SJSA1 (cell line): ENCODE measurements at places on chromosomes 1 and 21. TPM values are rescaled to one million over a fixed set of nuclear protein-coding genes. Genes with fewer than 3 reads are reported as not detected.

Gene SYCP1
- total RNA-seq, result not detected in 2 replicates

GRCh38 chr21:41755934-41756773, 10.7 kb downstream of the RIPK4 start:
- H3K27ac ChIP-seq, result no peak overlapping the region
- no peak overlapping the region for H3K4me3 ChIP-seq
- H3K4me1 ChIP-seq, result peaks cover 59% of the 10 kb centered on the region
- no peak for DNase-seq
- H3K27me3 ChIP-seq, result no peaks in the 10 kb centered on the region

DNA sequence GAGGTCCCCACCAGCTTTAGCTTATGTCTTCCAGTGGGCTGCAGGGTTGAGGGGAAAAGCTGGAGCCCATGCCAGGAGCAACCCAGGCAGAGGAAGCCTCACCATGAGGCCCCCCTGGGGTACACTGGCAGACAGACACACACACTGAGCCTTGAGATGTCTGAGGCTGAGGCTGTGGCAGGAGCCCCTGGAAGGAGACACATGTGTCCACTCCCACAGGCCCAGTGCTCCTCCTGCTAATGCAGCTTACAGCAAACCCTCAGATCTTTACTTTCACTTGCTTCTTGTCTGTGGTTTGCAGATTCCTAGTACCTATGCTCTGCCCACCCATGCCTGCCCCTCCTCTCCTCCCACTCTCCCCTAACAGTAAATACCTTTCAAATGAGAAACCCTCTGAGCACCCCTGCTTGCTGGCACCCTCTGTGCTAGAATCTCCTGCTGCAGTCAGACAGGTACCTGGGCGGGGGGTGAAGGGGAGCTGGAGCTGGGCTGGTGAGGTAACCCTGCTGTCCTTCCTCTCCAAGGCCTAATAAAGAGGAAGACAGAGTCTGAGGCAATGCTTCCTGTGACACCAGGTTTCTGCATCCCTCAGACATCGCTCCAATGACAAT, 63.4 kb upstream of the NEK2 start:
- no peaks in the 10 kb centered on the region for H3K36me3 ChIP-seq
- H3K4me1 ChIP-seq, result peaks cover 16% of the 10 kb centered on the region

DNA sequence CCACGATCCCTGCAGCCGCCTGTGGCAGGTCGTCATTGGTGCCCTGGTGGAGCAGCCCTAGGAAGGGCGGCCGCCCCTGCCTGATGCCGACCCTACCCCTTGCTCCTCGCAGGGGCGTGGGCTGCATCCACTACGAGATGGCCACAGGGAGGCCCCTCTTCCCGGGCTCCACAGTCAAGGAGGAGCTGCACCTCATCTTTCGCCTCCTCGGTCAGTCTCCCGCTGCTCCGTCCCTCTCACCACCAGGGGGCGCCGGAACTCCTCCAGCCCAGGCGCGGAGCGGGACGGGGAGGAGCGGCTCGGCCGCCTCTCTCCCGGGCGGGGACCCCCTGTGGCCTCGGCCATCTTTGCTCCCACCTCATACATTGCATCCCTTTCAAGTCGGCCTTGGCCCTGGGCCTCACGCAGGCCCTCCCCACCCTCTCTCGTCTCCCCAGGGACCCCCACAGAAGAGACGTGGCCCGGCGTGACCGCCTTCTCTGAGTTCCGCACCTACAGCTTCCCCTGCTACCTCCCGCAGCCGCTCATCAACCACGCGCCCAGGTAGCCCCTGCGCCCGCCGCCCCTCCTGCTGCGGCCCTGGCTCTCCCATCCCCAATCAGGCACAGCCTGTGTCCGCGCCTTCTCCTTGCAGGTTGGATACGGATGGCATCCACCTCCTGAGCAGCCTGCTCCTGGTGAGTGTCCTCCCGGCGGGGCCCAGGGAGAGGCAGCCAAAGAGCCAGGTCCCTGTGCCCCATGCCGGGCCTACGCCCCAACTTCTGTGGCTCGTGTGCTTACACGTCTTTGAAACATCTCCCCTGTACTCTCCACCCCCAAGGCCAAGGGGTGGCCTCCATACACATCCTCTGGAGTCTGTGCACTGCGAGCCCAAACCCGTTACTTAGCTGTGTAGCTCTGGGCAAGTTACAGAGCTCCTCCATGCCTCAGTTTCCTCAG, 24.7 kb downstream of the CDK18 start:
- DNase-seq, result peak; percentile 57
- no peak overlapping the region for H3K27ac ChIP-seq
- no peak overlapping the region for H3K4me3 ChIP-seq

DNA sequence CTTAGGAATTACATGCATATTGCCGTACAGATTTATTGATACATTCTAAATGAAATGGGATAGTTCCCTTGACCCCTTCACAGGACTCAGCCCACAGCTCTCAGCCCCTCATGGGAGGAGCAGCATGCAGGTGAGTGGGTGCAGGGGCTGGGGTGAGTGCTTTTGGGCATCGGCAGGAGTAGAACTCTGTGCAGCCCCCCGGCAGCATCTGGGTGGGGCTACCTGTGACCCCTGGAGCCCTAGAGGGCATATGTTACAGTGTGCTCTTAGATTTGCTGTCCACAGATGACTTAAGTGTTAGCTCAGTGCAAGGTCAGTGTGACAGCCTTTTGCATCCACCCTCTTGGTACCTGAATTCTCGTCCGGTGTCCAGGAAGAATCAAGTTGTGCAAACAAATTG, 120.3 kb downstream of the GALNT2 start:
- H3K4me3 ChIP-seq, result no peak overlapping the region
- no peaks in the 10 kb centered on the region for H3K27me3 ChIP-seq
- 0 out of 2 replicates have a peak, but pooled peaks cover 6% of the 10 kb centered on the region for H3K36me3 ChIP-seq
- H3K27ac ChIP-seq, result no peak overlapping the region
- H3K4me1 ChIP-seq, result peaks cover 20% of the 10 kb centered on the region

DNA sequence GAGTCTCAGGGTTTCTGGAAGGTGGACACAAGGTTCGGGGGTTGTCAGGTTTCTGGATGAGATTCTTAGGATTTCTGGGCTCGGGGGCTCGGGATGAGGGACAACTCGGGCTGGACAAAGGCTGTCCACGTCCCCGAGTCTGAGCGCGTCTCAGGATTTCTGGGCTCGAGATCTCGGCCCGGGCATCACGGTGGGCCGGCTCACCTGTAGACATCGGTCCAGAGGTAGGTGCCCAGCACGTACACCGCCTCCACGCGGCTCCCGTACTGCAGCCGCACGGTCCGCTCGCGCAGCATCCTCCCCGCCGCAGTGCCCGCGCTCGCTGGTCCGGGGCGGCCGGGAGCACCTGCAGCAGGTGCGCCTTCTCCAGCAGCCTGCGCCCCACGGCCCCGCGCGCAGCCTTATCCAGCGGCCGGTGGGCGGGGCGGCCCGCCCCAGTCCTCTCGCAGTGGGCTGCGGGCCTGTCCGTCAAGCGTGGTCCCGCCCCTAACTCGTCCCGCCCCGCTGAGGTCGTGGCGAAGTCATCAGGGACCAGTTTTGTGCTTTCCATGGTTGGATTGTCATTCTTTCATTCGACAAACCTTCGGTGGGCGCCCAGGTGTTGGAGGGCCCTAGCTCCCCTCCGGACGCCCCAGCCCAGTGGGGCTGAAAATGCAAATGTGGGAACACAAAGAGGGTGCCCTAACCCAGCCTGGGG, at the start of gene PADI2:
TSS of gene PADI2 (minus strand) at position 376 of the 697 bp plus-strand sequence. CDS start at position 296, 80 bp downstream.
- H3K36me3 ChIP-seq, result no peaks in the 10 kb centered on the region
- H3K4me3 ChIP-seq, result no peak within 1 kb of the TSS
- no peaks in the 10 kb centered on the region for H3K27me3 ChIP-seq
- peaks cover 25% of the 10 kb centered on the region for H3K4me1 ChIP-seq
- H3K27ac ChIP-seq, result no peak within 1 kb of the TSS

- H3K27me3 ChIP-seq, result peaks cover 23% of the 10 kb centered on the region
- H3K4me3 ChIP-seq, result no peak overlapping the region
- peak; percentile 14 for DNase-seq
- H3K4me1 ChIP-seq, result no peaks in the 10 kb centered on the region
Measured at GRCh38 chr1:19974822-19975416, 4.5 kb downstream of the PLA2G2A start.

DNA sequence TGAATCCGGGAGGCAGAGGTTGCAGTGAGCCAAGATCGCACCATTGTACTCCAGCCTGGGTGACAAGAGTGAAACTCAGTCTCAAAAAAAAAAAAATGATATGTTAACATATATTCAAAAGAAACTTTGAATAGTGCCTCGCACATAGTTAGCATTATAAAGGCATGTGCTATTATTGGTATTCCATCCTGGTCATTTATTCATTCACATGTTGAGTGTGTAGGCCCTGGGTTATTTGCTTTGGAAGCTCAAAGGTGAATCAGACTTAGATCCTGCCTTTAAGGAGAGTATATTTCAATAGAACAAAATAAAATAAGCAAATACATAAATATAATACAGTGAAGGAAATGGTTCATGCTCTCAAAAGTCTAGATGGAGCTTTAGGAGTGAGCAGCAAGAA, 13.4 kb downstream of the SLC22A15 start:
- H3K36me3 ChIP-seq, result peaks cover 3% of the 10 kb centered on the region; the same call in 1 of the 2 replicates
- H3K27ac ChIP-seq, result no peak overlapping the region
- DNase-seq, result no peak
- H3K4me3 ChIP-seq, result no peak overlapping the region
- H3K4me1 ChIP-seq, result no peaks in the 10 kb centered on the region

- no peaks in the 10 kb centered on the region for H3K36me3 ChIP-seq
- peaks cover 18% of the 10 kb centered on the region for H3K4me1 ChIP-seq
- H3K4me3 ChIP-seq, result no peak overlapping the region
- no peaks in the 10 kb centered on the region for H3K27me3 ChIP-seq
- no peak overlapping the region for H3K27ac ChIP-seq
- DNase-seq, result peak; percentile 28
Measured at GRCh38 chr1:33219886-33220661, 36.2 kb upstream of the ZNF362 start.

- H3K27me3 ChIP-seq, result no peaks in the 10 kb centered on the region
- H3K27ac ChIP-seq, result no peak overlapping the region
- H3K4me1 ChIP-seq, result peaks cover 8% of the 10 kb centered on the region
- H3K4me3 ChIP-seq, result no peak overlapping the region
Measured at GRCh38 chr21:39156024-39156423, 27.2 kb downstream of the PSMG1 start.
